GM23248 (cell line): ENCODE measurements at places on chromosomes 5 and 9. TPM values are rescaled to one million over a fixed set of nuclear protein-coding genes. Genes with fewer than 3 reads are reported as not detected.

DNA sequence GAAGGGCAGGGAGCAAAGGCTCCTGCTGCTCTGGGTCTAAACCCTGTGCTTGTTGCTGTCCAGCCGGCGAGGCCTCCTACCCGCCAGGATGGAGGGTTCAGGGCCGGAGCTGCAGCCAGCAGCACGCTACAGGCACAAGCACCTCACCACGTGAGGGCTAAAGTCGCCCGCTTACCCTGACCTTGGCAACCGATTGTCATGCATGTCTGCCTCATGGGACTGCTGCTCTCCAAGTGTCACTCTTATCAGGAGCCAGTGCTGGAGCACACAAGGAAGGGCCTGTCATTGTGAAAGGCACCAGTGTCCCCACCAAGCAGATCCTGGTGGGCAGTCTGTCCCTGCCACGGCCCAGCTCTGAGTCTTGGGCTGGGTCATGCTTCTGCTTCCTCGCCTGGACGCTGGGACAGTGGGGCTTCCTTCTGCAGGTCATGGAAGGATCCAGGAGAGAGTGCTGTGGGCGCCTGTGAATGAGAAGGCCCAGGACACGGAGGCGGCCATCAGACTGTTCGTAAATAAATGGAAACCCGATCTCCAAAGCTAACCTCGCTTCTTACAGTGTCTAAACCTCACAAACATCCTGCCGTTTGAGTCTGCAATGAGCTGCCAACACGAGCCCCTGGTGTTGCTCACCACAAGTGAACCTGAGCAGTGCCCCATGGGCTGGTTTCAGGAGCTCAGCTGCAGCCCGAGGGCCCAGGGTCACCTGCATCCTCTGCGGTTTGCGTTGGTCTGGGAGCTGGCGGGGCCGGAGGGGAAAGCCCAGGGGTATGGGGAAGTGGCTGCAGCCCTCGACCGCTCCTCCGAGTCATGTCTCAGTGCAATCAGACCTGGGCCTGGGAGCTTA lies 58.2 kb upstream of the RXRA start:
- H3K4me3 ChIP-seq = no peak overlapping the region
- DNase-seq = no peak
- H3K27me3 ChIP-seq = peaks cover 8% of the 10 kb centered on the region

- H3K27ac ChIP-seq = no peak overlapping the region
- no peak overlapping the region for H3K4me3 ChIP-seq
- no peaks in the 10 kb centered on the region; the same call in none of the 2 replicates for H3K27me3 ChIP-seq
- no peaks in the 10 kb centered on the region for H3K36me3 ChIP-seq
- DNase-seq = no peak
These were observed 21.4 kb downstream of the LCP2 start for GRCh38 chr5:170276140-170276539.

GRCh38 chr9:72661401-72662135 lies 140.2 kb downstream of the TMC1 start:
- DNase-seq = peak; percentile 81

DNA sequence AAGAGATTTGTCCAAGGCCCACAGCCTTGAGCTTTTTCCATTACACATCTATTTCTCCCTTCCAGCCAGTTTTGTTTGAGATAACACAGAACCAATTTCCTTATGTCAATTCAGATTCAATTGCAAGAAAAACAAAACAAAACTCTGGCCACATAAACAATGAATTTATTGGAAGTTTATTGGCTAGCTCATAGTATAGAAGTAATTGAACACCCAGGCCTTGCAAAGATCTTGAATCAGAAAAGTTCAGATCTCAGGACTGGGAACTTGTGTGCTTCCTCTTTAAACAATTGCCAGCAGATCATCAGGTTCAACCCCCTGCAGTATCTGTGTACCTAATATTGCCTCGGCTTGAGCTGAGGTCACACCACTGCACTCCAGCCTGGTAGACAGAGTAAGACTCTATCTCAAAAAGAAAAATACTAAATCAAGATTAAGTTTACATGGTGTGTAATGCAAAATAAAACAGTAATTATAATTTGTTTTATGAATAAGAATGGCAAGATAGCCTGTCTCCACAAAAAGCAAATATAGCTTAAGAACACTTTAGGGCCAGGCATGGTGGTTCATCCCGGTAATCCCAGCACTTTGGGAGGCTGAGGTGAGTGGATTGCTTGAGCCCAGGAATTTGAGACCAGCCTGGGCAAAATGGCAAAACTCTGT lies 4.1 kb upstream of the ZCCHC10 start:
- H3K27ac ChIP-seq = no peak overlapping the region
- no peaks in the 10 kb centered on the region for H3K27me3 ChIP-seq
- DNase-seq = no peak
- no peaks in the 10 kb centered on the region for H3K4me1 ChIP-seq

DNA sequence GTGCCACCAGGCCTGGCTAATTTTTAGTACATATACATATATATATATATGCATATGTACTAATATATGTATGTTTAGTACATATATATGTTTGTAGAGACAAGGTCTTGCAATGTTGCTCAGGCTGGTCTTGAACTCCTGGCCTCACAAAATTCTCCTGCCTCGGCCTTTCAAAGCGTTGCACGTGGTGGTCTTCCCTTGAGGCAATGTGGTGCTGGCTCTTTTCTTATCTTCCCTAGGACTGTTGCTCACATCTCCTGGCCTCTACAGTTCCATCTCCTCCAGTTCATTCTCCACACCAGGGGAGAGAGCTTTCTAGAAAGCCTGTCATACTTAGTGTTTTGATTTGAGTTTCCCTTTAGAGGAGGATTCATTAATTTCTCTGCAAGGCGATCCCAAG lies 28.9 kb upstream of the TGFBR1 start:
- H3K4me1 ChIP-seq = peaks cover 16% of the 10 kb centered on the region
- no peaks in the 10 kb centered on the region for H3K36me3 ChIP-seq
- DNase-seq = no peak
- no peak overlapping the region for H3K4me3 ChIP-seq
- H3K27ac ChIP-seq = no peak overlapping the region

DNA sequence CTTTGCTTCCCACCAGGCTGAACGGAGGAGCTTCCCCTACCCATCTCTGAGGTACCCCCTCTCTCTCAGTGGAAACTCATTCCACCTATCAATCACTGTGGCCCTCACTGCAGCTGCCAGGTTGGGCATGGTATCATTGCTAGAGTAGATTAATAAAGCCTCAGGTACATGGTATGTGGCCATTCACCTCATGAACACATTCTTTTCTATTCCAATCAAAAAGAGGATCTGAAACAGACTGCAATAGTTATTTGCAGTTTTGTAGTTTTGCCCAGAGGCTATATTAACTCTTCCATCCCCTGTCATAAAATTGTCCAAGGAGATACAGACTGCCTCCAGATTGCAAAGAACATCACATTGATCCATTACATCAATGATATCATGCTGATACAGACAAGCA lies 85.8 kb upstream of the MVB12B start:
- no peak for DNase-seq
- H3K27me3 ChIP-seq = peaks cover 8% of the 10 kb centered on the region; the same call in 1 of the 2 replicates
- H3K4me3 ChIP-seq = no peak overlapping the region
- H3K36me3 ChIP-seq = no peaks in the 10 kb centered on the region

Gene DAPK1
- 1.9 and 3.3 TPM in 2 replicates for total RNA-seq

Gene FCN1
- total RNA-seq = not detected in 2 replicates

Gene TUSC1
- 13.9 and 14.1 TPM in 2 replicates for total RNA-seq

Gene PKD2L2
- total RNA-seq = not detected in 2 replicates

Gene FAM120AOS
- 36.6 and 42.1 TPM in 2 replicates for total RNA-seq
